ENCODE measurements at places on chromosomes 11 and 22.

GRCh38 chr11:60706931-60707330 is 7.5 kb downstream of the MS4A8 start:
- DNase-seq: no peak

DNA sequence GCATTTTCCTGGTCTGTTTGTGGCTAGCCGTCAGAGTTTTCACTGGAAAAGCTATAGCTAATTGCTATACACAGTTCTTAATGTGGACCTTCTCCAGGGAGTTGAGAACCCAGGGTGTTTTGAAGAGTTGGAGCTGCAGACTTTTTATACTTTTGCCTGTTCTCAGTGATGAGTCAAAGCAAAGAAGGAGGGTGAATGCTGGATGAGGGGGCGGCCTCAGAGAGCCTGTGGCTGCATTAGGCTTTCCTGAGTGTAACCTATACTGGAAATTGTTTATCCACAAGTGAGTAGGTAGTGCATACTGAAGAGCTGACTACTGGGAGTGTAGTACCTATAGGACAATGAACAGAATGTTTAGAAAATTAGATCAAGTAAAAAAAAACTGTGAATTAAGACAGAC is 79.7 kb upstream of the HORMAD2 start:
- no peak for DNase-seq

GRCh38 chr11:47917599-47918369 is 62.6 kb upstream of the PTPRJ start:
- DNase-seq: no peak

DNA sequence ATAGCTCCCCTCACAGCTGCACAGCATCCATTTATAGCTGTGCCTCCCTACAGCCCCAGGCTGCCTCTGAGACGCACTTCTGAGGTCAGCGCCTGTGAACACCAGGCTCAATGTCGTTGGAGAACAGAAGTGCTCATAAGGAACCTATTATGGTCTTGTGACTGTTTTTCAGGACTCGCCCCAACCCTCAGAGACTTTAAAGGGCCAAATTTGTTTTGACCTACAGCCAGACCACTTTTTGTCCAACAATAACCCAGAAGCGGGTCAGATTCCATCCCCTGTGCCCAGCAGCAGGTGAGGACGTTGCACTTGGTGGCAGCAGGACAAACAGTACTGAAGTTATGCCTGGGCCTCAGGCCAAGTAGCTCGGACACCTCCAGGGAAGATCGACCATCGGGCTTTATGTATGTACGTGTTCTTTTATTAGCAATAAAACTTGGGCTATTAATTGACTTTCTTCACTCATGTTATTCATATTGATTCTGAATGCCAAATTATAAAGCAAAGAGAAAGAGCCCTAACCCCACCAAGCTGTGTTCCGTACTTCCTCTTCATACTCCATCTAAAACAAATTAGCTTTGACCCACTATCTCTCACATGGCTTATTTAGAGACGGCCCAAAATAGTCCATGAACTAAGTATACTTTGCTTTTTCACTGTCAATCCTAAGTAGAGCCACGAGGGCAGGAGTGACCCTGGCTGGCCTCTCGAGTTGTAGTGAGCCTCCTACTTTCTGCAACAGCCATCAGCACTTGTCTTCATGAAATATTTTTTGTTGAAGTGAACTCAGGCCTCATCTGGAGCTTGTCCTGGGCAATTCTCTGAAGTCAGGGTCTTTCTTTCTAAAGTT is 92.3 kb upstream of the PAX6 start:
- DNase-seq: no peak

- DNase-seq: no peak
Measured at GRCh38 chr22:42929838-42930155, 72.7 kb upstream of the ARFGAP3 start.

DNA sequence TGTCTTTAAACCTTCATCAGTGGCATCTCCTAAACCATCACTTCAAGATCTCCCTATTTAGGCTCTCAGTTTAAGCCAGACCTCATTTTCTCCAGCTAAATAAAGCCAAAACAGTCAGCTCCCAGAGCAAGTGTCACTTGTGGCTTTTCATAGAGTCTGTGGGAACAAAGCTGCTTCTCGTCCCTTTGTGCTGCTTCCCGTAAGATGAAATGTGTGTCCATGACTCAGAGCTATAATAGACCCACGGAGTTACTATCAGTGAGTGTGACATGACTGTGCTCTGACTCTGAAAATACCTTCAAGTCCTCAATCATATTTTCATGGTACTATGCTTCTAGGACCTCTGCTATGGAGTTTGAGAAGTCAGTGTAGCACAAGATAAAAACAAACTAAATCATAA is 57.3 kb upstream of the SLN start:
- no peak for DNase-seq

- DNase-seq: no peak
Measured at GRCh38 chr11:69582756-69583467, 58.0 kb upstream of the CCND1 start.

DNA sequence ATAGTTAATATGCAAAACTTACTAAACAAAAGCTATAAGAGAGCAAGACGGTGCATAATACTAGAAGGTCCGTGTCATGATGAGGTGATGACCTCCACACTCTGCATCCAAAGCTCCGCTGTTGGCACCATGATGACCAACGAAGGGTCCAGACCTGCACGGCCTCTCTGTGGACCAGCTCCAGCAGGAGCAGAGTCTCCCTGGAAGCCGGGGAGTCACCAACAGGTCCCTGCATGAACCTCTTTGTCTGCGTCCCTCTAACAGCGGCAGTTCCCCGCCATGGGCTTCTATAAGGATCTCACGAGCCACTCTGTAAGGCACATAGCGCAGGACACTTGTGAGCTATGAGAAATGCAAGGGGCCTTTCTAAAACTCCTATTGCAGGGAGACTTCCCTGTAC is 517.3 kb downstream of the BRD1 start:
- no peak for DNase-seq

- no peak for DNase-seq
Measured at GRCh38 chr22:31625661-31626426, 36.2 kb downstream of the PISD start.

DNA sequence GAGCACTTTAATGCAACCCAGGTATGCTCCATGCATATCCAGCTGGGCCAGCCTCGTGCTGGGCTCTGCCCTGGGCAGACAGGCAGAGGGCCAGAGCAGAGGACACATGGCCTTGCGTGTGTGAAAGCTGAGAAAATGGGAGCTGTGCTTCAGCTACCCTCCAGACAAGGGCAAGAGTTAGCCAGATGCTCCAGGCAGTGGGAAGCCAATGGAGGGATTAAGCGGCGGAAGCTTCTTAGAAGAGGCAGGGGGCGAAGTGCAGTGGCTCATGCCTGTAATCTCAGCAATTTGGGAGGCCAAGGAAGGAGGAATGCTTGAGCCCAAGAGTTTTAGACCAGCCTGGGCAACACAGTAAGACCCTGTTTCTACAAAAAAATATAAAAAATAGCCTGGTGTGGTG is 9.8 kb upstream of the ARHGEF17 start:
- no peak for DNase-seq

DNA sequence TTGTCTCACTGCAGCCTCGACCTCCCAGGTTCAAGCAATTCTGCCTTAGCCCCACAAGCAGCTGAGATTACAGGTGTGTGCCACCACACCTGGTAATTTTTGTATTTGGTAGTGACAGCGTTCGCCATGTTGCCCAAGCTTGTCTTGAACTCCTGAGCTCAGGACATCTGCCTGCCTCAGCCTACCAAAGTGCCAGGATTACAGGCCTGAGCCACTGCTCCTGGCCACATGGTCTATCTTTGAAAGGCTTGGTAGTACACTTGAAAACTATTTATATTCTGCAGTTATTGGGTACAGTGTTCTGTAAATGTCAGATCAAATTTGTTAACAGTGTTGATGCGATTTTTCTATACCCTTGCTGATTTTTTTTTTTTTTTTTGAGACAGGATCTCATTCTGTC is 9.5 kb downstream of the CRYBA4 start:
- DNase-seq: no peak

DNA sequence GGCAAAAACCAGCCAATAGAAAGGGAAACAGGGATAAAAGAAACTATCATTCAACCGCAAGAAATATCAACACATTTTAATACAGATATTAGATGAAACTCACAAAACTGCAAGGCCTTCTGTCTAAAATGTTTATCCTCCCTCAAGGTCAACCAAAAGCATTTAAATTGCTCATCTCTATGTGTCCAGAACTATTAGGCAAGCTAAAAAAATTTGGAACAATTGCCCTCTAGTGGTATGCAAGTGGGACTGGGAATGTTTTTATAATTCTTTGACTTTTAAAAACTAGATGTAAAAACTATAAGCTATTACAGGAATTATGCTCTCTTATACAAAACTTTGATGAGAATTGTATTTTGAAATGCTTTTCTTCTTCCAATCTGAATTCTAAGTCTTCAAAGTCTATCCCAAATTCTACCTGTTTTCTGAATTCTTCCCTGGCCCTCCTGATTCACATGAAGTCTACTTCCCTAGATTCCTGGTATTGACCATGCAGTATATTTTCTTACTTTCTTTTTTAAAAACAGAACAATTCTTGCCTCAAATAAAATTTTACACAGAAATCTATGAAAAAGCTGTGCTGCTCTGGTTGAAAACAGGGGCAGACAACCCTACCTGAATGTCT is 4.9 kb downstream of the CWC15 start:
- no peak for DNase-seq

DNA sequence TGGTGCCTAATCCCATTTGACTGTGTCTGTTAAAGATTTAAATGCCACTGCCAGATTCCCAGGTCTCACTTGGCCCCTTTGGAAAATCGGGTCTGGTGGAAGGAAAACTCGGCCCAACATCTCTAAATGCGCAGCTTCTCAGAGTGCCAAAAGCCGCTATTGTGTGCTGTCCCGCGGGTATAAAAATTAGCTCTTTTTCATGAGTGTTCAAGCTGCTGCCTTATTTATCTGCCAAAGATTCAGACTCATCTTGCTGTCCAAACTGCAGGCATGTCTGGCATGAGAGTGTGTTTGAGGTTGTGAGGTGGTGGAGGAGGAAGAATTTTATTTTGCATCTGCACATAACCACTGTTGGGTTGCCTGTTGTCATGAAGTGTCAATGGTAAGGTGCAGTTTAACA is 91.4 kb downstream of the NELL1 start:
- DNase-seq: no peak

- no peak for DNase-seq
Measured at GRCh38 chr22:48253573-48253972, 1491.1 kb downstream of the TBC1D22A start.

GRCh38 chr11:58927393-58928106 is 11.7 kb upstream of the GLYATL1 start:
- no peak for DNase-seq

GRCh38 chr11:108551651-108552462 is 41.7 kb downstream of the EXPH5 start:
- DNase-seq: no peak

DNA sequence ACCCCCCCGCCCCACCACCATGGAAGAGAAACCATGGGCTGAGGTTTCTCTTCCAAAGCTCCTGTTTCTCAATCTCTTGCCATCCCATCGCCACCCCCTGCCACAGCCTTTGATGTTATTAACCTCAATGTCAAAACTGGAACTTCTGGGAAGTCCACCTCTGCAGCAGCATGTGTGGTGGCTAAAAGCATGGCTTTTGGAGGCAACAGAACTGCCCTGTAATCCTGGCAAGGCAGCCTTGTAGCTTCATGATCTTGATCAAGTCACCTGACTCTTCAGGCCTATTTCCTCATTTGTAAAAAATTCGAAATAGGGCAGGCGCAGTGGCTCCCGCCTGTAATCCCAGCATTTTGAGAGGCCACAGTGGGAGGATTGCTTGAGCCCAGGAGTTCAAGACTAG is 3.5 kb upstream of the COX8A start:
- no peak for DNase-seq

DNA sequence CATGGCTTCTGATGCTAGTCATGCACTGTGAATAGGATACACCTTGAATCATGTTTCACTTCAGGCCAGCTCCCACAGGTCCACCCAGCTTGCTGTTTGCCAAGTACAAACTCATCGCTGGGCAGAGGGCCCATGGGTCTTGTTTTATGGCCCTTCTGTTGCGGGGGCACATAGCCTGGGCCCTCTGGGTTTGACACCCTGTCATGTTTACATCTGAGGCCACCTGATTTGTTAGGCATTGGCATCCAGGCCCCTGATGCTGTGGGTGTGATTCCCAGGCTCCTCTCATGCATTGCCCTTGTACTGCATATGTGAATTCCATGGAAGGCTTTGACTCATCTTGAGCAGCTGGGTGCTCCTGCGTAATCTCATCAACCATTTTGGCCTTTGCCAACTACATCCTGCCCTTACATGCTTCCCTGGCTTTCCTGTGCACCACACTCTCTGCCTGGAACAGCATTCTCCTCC is 32.6 kb downstream of the PPFIBP2 start:
- no peak for DNase-seq

DNA sequence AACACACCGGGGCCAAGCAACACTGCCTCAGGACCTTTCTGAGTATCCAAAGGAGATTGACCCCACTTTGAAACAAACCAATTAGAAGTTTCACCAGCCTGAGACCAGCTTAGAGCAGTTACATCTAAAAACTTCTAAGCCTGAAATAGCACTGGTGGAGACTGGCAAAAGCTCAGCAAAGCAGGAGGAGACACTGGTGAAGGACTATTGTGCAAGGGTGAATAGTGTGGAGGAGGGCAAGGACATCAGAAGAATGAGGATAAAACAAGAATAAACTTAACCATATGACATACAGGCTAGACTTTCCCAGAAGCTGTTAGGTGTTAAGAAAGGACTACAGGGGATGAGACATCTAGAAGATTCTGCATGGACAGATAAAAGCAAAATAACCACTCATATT is 152.4 kb downstream of the FCHSD2 start:
- DNase-seq: no peak

DNA sequence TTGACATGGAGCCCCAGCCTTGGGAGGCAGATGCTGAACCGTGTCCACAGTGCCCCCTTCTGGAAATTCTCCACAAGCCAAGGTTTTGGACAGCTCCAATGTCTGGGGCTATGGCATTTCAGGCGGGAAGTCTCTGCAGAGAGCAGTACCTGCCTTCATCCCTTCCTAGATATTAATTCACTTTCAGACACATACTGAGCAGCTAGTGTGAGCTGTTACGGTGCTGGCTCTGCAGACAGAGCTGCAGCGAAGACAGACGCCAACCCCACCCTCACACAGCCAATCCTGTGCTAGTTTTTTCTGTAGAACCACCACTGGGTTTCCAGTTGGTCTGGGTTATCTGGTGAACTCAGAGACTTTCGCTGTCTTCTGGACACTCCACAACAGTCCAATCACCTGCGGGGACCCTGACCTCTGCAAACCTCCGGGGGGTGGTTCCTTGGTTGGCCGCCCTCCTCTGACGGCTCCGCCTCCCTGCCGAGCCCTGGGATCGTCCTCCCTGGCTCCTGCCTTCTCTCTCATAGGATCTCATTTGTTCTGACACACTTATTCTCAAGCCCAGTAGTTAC is 9.1 kb downstream of the LMF2 start:
- peak; percentile 46 for DNase-seq
